ENCODE measurements at places on chromosomes 16 and 17. TPM values are rescaled to one million over a fixed set of nuclear protein-coding genes. Genes with fewer than 3 reads are reported as not detected.

Gene MYBBP1A
- polyA plus RNA-seq = 29.8 TPM

Gene MRPL10
- 55.6 TPM for polyA plus RNA-seq

Gene PRSS36
- polyA plus RNA-seq = 2.8 TPM

Gene KRT40
- polyA plus RNA-seq = 10.1 TPM

Gene ZKSCAN2
- polyA plus RNA-seq = 5.7 TPM

Gene CFAP97D1
- polyA plus RNA-seq = 0.10 TPM

Gene CCNF
- 6.7 TPM for polyA plus RNA-seq

Gene MNT
- polyA plus RNA-seq = 15.1 TPM

Gene TNFRSF17
- not detected for polyA plus RNA-seq

Gene GP1BA
- polyA plus RNA-seq = 0.81 TPM

Gene CD19
- polyA plus RNA-seq = not detected

Gene CES4A
- polyA plus RNA-seq = 3.7 TPM

Gene SHPK
- 8.7 TPM for polyA plus RNA-seq

Gene TOX3
- polyA plus RNA-seq = 1.5 TPM

Gene TBC1D3K
- polyA plus RNA-seq = not detected

Gene GDPD1
- polyA plus RNA-seq = 2.5 TPM

Gene FNDC8
- 0.21 TPM for polyA plus RNA-seq

Gene SLC12A3
- 0.11 TPM for polyA plus RNA-seq

Gene GNAO1
- 2.3 TPM for polyA plus RNA-seq

Measured in muscle of back (tissue), 13 donors.